GM12891 (cell line): ENCODE measurements at places on chromosomes 4 and X.
A peak's percentile ranks its signal among the peaks of the same experiment; 100 is the strongest.

DNA sequence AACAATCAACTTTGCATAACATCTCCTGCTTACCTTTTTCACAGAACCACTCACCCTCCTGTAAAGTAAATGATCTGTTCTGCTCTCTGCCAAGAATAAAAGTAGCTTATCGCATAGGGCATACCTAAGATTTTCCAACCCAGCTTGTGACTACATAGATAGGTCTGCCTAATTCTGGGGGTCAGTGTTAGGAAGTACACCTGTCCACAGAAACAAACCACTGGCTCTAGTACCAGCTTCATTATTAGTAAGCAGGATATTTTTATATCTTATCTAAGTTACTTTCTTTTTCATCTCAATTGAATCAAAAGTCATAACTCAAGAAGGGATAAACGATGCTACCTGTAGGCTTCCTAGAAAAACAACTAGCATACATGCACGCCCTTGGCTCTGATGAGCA, 23.8 kb downstream of the CXCL1 start:
- no peak for DNase-seq

GRCh38 chr4:19416146-19416545, 835.6 kb upstream of the SLIT2 start:
- no peak for DNase-seq

GRCh38 chrX:23727206-23727605, 15.9 kb downstream of the ACOT9 start:
- no peak for DNase-seq

- DNase-seq = no peak
Observed at GRCh38 chr4:130600706-130601105, 1504.8 kb downstream of the C4orf33 start.

GRCh38 chr4:142278663-142279062, 567.4 kb downstream of the INPP4B start:
- no peak for DNase-seq

GRCh38 chr4:185304944-185305690, 90.6 kb downstream of the LRP2BP start:
- DNase-seq = peak; percentile 12

- DNase-seq = no peak
Observed at GRCh38 chr4:131296192-131296591, 1852.9 kb upstream of the PCDH10 start.

DNA sequence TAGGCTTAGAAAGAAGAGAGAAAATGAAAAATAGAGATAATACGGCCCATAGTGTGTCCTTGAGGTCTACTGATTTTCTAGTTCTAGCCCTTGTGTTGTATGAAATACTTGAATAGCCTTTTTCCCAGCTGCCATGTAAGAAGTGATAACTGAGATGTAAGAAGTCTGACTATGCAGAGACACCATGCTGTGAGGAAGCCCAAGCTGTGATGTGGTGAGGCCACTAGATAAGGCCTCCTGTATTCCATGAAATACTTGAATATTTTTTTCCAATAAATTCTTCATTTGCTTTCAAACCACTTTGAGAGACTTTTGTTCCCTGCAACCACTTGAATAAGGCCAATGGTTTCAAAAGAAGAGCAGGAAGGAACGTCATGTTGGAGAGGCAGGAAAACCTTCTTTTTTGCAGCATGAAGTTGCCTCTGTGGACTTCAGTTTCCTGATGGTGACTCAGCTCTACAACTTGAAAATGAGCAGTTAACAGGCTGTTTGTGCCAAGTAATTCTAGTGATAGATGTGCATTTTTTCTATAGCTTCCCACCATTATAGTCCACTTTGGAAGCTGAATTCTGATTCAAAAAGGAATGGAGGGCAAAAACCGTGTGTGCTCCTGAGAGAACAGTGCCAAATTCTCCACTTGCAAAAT, 25.5 kb upstream of the FAM9C start:
- no peak for DNase-seq

DNA sequence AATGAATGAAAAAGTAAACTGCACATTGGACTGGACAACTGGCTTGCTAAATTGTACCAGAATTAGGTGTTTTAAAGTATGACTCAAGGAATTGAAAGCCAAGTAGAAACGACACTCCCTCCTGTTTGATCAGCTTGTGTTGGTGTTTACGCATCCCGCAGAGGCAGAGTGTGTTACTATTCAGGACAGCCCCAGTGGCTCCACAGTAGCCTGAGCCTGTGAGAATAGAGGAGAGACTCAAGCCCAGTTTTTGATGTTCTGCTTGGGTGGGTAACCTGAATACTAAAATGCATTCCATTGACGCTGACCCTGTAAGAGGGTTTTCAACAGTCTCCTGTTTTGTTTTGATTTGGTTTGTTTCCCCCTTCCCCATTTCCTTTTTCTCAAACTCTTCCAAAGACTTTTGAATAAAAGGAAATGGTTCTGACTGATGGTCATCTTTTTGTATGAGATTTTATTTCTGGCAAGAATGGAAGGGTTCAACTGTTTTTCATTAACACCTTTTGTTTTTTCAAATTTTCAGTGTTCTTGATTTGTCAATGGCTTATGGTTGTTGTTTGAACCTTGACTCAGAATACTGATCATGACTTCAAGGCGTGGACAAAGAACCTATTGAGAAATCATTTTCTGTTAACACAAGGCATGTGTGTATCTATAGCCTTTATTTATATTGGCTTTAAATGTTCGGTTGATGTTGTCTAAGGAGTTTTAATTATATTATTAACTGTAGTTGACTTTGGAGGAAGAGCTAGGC, 10.2 kb downstream of the ADGRL3 start:
- no peak for DNase-seq
